ENCODE measurements at places on chromosomes 12 and 14.

- no peak for DNase-seq
Observed at GRCh38 chr12:124768452-124769162, 95.1 kb downstream of the SCARB1 start.

GRCh38 chr12:120225852-120226640 lies 25.1 kb upstream of the RPLP0 start:
- no peak for DNase-seq

- DNase-seq, result no peak
Observed at GRCh38 chr14:86799244-86799647, 1193.7 kb downstream of the GALC start.

DNA sequence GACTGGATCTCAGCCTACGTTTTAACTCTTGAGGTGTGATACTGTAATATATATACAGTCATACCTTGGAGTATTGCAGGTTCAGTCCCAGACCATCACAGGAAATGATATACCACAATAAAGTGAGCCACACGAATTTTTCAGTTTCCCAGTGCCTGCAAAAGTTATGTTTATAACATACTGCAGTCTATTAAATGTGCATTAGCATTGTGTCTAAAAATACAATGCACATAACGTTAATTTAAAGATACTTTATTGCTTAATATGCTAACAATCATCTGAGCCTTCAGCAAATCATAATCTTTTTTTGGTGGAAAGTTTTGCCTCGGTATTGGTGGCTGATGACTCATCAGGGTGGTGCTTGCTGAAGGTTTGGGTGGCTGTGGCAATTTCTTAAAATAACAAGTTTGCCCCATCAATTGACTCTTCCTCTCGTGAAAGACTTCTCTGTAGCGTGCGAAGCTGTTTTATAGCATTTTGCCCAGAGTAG lies 18.9 kb downstream of the PYROXD1 start:
- DNase-seq, result no peak

GRCh38 chr14:90567991-90568390 lies 171.2 kb downstream of the CALM1 start:
- DNase-seq, result no peak

Measured in SW480 (cell line).